Stimulated activated CD4-positive, alpha-beta T cell treated with anti-CD3 and anti-CD28 coated beads, Interleukin-15, amount 100 ng/mL, for 48 hours (primary cell): ENCODE measurements at places on chromosomes 3 and 15.

- DNase-seq: no peak
These were observed 3.5 kb downstream of the PLEKHO2 start for GRCh38 chr15:64845183-64845611.

DNA sequence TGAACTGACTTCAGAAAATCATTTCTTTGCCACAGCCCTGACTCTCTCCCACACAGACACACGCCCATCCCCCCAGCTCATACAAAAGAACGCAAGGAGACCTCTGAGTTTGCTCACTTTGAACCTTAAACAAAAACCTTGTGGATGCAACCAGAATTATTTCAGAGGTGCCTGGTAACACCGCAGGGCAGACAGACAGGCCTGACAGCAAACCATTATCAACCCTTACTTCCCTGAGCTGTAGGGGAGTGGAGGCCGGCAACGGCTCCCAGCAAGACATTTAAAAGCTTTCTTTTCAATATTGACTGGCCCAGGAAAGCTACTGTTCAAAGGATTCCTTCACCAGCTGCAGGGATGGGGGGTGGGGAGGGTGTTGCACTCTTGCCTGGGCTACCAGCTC is 2.0 kb upstream of the EFCC1 start:
- DNase-seq: no peak

DNA sequence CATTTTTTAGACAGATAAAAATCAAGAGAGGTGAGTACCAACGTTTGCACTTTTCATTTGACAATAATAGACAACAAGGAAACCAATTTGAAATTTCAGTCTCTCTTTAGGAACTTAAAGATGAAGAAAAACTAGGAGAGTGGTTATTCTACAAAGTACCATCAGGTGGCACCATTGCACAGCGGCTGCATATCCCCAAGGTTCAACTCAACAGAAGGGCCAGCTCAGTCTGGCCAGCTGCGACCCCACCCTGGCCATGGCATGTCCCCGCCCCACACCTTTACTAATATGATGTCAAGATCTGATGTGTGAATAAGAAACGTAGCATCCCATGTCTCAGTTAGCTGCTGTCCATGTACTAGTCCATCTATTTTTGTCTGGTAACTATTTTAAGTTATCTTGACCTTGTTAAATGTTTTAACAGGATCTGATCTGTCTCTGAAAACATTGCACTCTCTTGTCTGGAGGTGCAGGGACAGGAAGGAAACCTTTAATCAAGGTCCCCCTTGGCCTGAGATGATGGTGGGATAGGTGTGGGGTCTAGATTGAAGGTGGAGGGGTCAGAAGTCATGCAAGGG is 35.5 kb upstream of the CGNL1 start:
- DNase-seq: peak; percentile 7

DNA sequence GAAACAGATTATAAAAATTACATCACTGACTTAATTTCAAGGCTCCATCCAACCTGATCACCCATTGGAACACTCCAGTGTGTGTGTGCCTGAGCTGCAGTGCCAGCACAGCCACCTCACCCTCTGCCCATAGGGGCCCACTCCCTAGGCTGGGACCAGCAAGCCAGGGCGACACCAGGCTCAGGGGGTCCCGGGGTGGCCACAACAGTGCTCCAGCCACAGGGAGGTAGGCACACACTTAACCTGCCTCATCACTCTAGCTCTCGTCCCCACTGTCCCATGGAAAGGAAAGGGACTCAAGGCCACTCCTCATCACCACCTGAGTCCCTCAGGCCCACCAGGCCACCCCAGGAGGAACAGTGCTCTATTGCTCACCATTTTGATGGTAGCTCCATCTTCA is 24.9 kb downstream of the ZXDC start:
- DNase-seq: no peak

DNA sequence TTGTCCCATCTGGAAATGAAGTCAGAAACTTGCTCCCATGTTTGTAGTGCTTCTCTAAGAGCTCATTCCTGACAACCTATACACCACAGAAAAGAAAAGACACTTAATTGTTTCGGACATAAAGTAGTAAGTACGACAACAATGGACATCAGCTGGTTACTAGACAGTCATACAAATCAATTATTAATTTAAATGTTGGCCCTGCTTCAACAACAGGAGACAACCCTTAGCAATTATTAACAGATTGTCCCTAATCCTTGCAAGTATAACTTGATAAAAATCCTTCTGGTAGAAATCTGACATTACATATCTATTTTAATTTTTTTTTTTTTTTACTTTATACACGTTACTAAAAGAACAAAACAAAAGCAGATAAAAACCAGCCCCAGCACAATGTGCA is 29.8 kb downstream of the ERICH6 start:
- DNase-seq: no peak

- no peak for DNase-seq
These were observed 203.4 kb upstream of the HES1 start for GRCh38 chr3:193932576-193932975.

DNA sequence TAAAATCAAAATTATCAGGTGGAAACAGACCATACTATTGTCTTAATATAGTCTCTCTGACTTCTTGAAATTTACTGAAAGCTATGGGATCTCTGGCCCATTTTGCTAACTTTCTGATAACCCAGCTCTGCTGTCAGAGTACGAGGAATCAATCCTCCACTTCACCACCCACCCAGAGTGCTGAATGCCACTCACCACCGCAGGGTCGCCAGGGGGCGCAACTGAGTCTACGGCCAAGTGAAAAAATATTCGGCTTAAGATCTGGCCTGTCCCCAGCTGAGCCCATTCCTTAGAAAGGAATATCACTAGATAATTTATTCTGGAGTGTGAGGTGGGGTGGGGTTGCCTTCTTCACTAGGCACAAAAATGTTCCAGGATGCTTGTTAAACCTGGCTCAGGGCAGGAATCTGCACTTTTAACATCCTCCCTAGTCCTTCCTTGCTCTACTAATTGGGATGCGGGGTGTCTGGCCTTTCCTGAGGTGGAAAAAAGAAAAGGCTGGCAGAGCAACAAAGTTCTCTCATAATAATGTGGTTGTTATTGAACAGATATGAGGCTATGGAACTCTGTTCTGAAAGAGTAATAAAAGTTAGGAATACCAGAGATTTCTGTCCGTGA is 520.6 kb downstream of the MFSD1 start:
- no peak for DNase-seq

DNA sequence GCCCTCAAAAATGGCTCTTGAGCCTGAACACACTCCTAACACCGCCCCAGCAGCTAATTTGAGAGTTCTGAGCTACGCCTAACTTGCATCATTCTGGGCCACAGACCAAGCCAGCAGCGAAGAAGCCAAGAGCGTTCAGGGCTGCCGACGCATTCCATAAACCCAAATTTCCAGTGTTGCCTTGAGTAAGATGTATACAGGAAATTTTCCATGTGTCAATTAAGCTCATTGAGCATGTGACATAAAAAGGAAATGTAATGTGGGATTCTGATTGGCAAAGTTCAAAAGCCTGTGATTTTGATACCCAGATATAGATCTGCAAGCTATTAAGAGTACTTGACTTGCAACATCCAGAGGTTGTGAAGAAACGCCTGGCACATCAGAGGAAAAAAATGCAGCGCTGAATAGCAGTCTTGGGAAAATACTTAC is 148.6 kb upstream of the NR2F2 start:
- DNase-seq: no peak

GRCh38 chr3:158617982-158618875 is 26.1 kb upstream of the GFM1 start:
- DNase-seq: no peak

DNA sequence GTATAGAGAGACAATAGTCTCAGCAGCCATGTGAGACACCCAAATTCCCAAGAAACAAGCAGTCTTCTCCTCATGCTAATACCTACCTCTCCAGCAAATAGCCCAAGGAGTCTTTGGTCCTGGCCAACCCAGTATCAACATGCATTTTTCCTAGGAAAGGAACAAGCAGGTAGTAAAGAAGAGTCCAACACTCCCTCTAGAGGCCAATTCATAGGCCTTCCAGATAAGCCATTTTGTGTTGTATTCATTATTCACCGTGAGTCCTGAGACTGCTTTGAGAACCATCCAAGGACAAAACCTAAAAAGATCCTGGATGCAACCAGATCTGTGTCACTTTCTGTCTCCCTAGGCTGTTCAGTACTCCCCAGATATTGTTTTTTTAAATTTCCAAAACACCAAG is 63.6 kb upstream of the SNTN start:
- no peak for DNase-seq

DNA sequence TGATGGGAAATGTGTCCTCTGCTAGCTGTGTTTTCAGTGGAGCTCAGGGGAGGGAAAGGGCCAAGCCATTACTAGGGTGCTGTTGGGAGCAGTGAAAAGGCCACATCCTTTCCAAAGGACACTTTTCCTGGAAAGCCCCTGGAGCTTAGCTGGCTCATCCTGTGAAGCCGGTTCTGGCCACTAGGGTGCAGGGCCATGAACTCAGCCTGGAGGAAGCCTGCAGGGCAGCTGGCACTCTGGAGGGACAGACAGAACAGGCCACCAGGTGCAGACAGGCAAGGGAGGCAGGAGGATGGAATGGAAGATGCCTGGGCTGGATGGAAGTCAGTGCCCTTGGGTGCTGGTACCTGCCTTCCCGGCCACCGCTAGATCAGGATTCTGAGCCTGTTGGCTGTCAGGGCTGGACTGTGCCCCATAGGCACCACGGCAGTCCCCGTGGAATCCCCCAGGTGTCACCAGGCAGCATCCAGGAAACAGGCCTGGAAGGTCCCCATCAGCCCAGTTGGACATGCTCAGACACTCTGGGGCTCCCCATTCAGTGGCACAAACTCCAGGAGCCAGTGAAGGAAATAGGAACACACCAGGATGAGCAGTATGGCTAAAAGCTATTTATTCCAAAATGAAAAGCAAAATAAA is 76.2 kb upstream of the C2CD4B start:
- DNase-seq: no peak

- peak; percentile 81 for DNase-seq
These were observed 24.7 kb downstream of the GPR15 start for GRCh38 chr3:98556164-98557130.

GRCh38 chr3:113662824-113663223 is 33.6 kb downstream of the USF3 start:
- DNase-seq: no peak

GRCh38 chr3:2218816-2219215 is 120.2 kb downstream of the CNTN4 start:
- no peak for DNase-seq

- no peak for DNase-seq
These were observed 31.9 kb downstream of the PCCB start for GRCh38 chr3:136281966-136282520.

GRCh38 chr3:49498239-49498638 is 28.2 kb downstream of the DAG1 start:
- DNase-seq: no peak

DNA sequence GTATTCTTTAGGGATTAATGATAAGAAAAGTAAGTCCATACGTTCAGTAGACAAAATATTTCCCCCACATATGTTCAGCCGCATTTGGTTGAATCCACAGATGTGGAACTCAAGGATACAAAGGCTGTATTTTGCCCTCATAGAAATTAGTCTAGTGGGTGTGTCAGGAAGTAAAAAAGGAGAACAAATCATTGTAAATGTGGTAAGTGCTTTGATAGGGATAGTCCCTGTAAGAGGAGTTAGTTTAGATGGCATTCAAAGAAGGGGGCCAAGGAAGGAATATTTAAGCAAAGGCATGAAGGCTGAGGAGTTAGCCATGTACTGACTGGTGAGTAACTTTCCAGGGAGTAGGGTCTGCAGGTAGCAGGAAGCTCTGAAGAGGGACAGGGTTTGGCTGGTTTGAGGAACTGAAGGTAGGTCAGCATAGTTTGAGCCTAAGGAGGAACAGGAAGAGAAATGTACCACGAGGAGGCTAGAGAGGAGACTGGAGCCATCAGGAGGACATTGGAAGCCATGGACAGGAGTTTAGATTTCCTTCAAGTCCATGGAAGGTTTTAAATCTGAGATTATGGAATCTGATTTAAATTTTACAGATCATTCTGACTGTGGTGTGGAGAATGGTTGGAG is 98.8 kb downstream of the MME start:
- DNase-seq: no peak

DNA sequence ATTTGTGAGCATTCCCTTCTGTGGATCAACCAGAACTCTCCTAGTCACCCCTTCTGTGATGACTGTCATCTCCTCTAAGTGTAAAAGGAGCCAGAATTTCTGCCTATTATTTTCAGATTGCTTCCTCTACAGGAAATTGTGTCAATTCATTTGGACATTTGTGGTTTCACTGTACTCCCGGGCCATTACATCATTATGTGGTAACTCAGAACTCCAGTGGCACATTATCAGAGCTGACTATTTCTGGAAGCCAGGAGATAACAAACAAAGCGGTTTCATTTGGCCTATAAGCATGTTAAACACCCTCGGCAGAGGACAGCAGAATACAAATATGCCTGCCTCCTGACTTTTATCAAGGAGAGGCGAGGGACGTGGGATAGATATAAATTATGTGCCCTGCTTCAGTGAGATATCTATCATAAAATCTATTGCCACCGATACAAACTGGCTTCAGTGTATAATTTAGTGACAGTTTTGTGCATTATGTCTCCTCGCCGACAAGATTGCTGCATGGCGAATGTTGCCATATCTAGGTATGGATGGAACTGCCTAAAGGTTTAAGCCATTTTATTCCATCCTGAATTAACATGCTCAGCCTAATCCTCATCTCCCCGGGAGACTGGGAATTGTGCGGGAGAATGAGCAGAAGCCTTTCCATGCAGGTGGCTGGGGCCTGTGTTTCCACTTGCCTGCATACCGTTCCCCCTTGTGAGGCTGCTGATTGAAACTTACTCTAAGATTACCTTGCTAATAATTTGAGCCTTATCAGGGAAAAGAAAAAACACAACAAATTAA is 193.4 kb upstream of the SEMA6D start:
- no peak for DNase-seq

DNA sequence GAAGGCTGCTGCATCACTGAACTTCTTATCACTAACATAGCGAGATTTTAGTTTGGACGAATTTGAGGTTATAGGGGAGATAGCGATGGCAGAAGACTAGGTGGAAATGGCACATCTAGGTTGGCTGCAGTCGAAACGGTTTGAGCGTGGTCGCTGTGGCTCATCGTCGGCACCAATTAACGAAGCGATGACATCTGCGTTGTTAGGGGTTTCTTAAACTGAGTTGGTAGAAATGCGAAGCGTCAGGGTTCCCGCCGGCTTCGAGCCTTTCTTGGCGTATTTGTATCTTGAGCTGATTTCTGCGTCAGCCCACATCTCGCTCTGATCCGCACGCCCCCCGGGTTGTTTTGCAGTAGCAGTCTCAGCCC is 319 bp downstream of the LNP1 start:
- DNase-seq: peak; percentile 30

GRCh38 chr3:139118835-139119234 is 74.1 kb upstream of the PRR23C start:
- DNase-seq: no peak

- DNase-seq: no peak
These were observed 8.2 kb upstream of the ATP13A3 start for GRCh38 chr3:194494951-194495374.

GRCh38 chr15:27757052-27757451 is 342.1 kb downstream of the OCA2 start:
- no peak for DNase-seq

DNA sequence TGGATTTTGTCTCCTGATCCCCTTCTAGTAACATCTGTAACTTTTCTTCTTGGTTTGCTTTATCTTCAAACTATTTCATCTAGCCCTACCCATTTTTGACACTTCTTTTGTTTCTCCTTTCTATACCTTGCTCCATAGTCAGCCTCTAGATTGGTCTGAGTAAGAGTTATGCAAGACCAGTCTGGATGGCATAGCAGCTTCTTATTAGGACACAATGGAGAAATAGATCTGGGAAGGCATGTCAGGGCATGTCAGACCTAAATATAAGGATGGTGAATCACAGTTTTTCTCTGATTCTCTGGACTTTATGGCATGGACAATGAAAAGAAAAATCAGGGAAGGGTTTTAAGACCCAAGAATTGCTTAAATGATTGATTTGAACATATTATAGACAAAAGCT is 452.5 kb downstream of the RAP2B start:
- no peak for DNase-seq
